CD4-positive, alpha-beta T cell treated with Interleukin-2 at 100 ng/mL for 4 hours (primary cell): ENCODE measurements at places on chromosomes 7 and 10.
A peak's percentile ranks its signal among the peaks of the same experiment; 100 is the strongest.

GRCh38 chr10:48456808-48457761 lies 147.8 kb downstream of the ARHGAP22 start:
- DNase-seq, result no peak

- no peak for DNase-seq
Measured at GRCh38 chr10:99412099-99412498, 18.3 kb downstream of the GOT1 start.

- no peak for DNase-seq
Measured at GRCh38 chr7:80302078-80302477, 167.4 kb downstream of the GNAI1 start.

GRCh38 chr7:42272793-42273665 lies 36.0 kb upstream of the GLI3 start:
- no peak for DNase-seq

- no peak for DNase-seq
Measured at GRCh38 chr7:111274857-111275256, 183.9 kb downstream of the LRRN3 start.

DNA sequence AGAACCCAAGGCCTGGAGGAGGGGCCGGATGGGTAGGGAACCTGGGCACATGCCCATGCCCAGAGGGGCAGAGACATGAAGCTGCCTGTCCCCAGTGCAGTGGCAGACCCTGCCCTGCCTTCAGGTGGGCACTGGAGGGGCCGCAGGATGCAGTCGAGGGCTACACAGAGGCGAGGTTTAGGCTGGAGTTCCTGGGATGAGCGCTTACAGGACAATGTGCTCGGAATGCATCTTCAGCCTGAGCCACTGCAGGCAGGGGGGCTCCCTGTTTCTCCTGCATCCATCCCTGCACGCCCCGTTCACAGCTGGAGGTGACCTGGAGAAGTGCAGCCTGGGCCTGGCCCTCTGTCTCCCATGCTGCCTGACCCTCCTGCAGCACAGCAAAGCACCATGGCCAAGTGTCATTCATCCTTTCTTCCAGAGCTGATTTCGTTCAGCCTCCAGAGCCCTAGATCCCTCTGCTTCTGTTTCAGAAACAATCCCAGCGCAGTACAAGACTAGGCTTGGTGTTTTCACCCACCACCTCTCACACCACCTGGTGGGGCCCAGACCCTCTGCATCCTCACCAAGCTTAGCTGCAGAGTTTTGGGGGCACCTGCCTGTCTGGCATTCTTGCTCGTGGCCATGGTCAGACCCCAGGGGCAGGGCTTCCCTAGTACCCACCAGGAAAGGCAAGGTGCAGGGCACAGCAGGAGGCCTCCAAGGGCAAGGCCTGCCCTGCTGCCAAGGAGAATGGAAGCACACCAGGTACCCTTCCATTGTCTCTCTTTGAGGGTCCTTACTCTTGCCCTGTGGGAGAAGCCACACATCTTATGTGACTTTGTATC lies 311.9 kb downstream of the TCERG1L start:
- no peak for DNase-seq

GRCh38 chr7:25967278-25968204 lies 184.5 kb upstream of the NFE2L3 start:
- DNase-seq, result no peak

GRCh38 chr7:151409667-151410404 lies at the start of gene WDR86:
Gene WDR86, minus strand, starts transcription at chr7:151410038. Its CDS starts 449 bp downstream, at chr7:151409589.
- DNase-seq, result peak; percentile 32

GRCh38 chr10:110498087-110498981 lies 627 bp downstream of the DUSP5 start:
- peak; percentile 67 for DNase-seq

- DNase-seq, result no peak
Measured at GRCh38 chr10:94343151-94343550, 19.6 kb downstream of the NOC3L start.

GRCh38 chr7:88092676-88092999 lies 127.2 kb downstream of the SRI start:
- no peak for DNase-seq

GRCh38 chr7:134985894-134986362 lies 380 bp upstream of the AGBL3 start:
- DNase-seq, result no peak

- DNase-seq, result no peak
Measured at GRCh38 chr10:35691522-35692236, 49.6 kb upstream of the FZD8 start.
